ENCODE measurements at places on chromosomes 2 and 18.
A peak's percentile ranks its signal among the peaks of the same experiment; 100 is the strongest.

DNA sequence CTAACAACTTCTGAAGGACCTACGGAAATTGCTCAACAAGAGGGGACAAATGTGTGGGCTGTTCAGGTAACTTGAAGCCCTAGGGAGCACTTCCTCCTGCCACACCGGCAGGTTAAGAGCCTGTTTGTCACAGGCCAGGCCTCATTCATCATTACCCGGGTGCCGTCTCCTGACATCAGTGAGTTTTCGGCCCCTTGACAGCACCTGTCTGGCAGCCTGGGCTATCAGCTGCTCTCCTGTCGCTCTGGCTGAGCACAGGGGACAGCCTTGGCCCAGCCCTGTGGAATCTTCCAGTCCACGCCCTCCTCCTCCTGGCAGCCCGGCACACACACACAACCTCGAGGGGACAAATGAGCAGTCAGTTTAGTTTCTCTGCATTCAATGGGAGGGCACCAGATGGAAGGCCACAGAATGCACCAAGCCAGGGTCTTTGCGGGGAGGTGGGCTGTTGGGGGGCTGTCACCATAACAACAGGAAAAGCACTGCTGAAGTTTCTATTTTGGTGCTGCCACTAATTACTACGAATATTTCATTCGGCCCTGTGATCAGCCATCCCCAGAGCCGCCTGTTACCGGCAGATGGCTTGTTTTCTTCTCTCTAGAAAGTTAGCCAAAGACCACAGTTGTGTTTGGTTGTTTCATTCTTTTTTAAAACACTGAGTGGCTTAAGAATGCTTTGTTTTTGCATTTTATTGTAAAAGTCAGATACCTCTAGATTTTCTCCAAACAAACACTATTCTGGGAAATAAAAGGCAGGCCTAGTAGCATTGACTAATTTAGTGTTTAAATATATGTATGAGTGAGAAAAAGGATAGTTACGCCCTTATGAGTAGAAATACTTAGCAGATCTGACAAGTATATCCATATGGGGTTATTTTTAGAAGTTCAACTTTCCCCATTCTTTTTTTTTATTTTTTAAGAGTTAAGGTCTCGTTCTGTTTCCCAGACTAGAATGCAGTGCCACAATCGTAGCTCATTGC lies 189.9 kb upstream of the NDUFV2 start:
- peak; percentile 67 for DNase-seq

- no peak for DNase-seq
These were observed 40.6 kb downstream of the ZRANB3 start for GRCh38 chr2:135490376-135490775.

DNA sequence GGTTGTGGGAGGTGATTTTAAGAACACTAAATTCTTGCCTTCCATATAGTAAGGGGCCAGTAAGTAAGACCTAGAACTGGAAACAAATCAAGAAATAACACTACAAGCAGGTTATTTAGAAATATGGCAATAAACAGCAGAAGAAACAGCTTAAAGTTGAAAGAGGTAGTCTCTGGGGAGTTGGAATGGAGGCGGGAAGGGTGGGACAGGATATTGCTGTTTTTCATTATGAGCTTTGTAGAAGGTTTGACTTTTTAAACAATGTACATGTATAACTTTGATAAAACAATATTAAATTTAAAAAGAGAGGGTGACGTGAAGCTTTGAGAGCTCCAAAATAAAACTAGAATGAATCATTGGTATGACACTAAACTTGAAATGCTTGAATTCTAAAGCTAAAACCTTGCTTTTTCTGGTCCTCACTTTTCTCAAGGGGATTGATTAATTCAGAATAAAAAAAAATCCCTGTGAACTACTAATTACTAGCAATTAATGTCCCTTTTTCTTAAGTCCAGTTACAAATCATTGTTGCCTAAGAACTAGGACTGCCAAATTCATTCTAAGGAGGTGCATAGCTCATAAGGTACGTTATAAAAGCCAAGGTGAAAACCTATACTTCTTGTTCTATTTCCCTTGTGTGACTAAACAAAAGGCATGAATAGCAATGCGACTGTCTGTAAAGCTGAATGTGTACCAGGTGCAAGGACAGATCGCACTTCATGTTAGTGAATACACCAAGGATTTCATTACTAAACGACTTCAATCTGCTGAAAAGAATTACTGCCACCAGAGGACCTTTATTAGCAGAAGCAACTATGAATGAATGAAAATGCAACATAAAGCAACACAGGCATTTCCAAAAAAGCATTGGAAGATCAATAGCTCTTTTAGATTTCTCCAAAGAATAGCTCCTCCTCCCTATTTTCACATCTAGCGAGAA lies 177.5 kb downstream of the RBM43 start:
- no peak for DNase-seq

- no peak for DNase-seq
These were observed 161.7 kb downstream of the PARD3B start for GRCh38 chr2:204706939-204707338.

- DNase-seq: peak; percentile 57
These were observed 35.5 kb upstream of the HAAO start for GRCh38 chr2:42827647-42828486.

GRCh38 chr2:177646241-177646640 lies 253.7 kb downstream of the AGPS start:
- DNase-seq: no peak

DNA sequence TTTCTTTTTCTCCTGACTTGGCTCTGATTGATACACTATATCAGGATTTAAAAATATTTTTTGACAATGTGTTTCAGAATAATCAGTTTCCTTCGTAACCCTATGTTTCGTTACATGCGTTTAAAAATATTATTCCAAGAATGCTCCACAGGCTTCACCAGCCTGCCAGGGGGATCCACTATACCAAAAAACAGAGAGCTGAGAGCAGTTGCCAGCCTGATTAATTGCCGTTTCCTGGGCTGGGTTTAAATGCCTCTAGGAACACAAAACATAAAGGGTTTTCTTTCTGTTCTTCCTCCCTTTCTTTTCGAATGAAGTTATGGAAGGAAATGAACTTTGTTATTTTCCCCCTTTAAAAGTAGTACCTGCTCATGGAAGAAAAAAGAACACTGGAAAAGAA lies 47.9 kb downstream of the LRRFIP1 start:
- DNase-seq: no peak

- DNase-seq: no peak
These were observed 69.5 kb downstream of the PTRHD1 start for GRCh38 chr2:24723665-24724064.

- no peak for DNase-seq
These were observed 196.8 kb upstream of the SESTD1 start for GRCh38 chr2:179461420-179461819.

GRCh38 chr2:68912732-68913131 lies 40.0 kb downstream of the GKN2 start:
- DNase-seq: no peak

- DNase-seq: no peak
These were observed 54.2 kb downstream of the PDE1A start for GRCh38 chr2:182372661-182373060.

DNA sequence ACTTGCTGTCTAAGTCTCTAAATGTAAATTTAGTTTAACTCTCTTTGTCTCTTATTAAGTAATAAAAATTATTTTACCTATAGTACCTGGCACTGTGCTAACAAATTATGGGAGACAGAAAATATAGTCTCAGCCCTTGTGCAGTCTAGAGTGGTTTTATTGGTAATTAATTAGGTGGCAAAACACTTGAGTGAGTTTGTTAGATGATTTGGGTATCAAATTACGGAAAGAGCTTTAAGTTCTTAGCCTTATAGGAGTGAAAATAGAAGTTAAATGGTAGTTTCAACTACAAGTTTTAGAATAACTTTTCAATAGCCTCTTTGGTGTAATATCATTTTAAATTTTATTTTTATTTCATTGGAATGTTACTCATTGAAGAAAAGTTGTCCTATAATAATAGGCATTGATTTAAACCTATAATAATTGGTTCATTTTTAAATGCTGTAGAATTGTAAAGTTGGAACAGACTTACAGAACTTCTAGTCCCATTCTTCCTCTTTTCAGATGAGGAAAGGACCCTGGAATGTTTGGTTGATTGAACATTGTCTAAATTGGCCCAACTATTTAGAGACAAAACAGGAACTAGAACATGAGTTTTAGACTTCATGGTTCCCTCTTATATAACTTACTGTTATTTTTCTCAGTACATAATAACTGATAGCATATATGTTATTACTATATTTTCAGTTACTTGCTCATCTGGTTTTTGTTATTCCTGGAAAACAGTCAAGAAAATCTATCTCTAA lies 10.2 kb upstream of the HTR2B start:
- DNase-seq: no peak

GRCh38 chr2:179595284-179595683 lies 266.1 kb downstream of the ZNF385B start:
- no peak for DNase-seq

- DNase-seq: no peak
These were observed 61.2 kb downstream of the MOGAT1 start for GRCh38 chr2:222732489-222733178.

- no peak for DNase-seq
These were observed 4.2 kb upstream of the IL1R1 start for GRCh38 chr2:102138331-102138730.

GRCh38 chr2:238159661-238160205 lies 963 bp downstream of the ERFE start:
- no peak for DNase-seq

- no peak for DNase-seq
These were observed 28.6 kb downstream of the ITGA6 start for GRCh38 chr2:172456002-172456401.
